Activated CD4-positive, alpha-beta T cell treated with anti-CD3 and anti-CD28 coated beads, Interleukin-2, amount 10 ng/mL, durations not matched to agents 7 days and 5 days (primary cell): ENCODE measurements at places on chromosomes 2 and 18. TPM values are rescaled to one million over a fixed set of nuclear protein-coding genes. Genes with fewer than 3 reads are reported as not detected.

DNA sequence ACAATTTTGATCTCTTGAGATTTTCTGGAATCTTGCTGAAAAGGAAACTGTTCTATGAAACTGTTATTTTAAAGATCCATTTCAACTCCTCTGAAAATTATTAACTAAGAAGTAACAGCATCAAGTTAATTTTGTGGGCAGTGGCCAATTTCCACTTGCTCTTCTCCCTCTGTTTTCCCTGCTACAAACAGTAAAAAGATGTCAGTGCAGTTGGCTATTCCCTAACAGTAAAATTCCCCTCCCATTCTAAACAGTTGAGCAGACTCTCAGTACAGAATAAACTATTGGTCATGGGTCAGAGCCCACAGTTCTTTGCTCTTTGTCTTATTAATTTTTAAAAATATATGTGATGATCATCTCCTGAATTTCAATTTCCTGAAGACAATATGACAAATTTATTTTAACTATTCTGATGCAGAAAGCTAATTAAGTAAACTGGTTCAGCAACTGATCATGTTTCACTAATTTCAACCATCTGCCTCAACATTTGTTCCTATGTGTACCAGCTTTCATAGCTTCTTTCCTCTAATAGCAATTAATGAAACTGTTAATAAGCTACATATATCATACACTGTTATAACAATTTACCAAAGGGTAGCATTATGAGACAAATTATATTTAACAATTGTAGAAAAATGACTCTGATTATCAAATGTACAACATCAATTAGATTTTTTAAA, 41.1 kb upstream of the GALNT5 start:
- DNase-seq = no peak

DNA sequence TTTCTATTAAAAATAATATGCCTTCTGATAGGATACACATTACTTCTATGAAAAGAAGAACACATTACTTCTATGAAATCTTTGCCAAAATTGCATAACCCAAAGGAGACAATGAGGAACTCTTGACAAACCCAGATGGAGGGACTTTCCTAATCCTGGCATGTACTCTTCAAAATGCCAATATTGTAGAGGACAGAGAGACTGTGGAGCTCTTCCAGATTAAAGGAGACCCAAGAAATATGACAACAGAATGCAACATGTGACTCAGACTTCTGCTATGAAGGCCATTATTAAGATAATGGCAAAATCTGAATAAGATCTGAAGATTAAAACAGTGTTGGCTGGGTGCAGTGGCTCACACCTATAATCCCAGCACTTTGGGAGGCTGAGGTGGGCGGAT, 22.2 kb downstream of the SOWAHC start:
- no peak for DNase-seq

- no peak for DNase-seq
Measured at GRCh38 chr2:168422584-168422983, 33.5 kb upstream of the CERS6 start.

- DNase-seq = no peak
Measured at GRCh38 chr2:61910603-61911002, 5.1 kb downstream of the COMMD1 start.

DNA sequence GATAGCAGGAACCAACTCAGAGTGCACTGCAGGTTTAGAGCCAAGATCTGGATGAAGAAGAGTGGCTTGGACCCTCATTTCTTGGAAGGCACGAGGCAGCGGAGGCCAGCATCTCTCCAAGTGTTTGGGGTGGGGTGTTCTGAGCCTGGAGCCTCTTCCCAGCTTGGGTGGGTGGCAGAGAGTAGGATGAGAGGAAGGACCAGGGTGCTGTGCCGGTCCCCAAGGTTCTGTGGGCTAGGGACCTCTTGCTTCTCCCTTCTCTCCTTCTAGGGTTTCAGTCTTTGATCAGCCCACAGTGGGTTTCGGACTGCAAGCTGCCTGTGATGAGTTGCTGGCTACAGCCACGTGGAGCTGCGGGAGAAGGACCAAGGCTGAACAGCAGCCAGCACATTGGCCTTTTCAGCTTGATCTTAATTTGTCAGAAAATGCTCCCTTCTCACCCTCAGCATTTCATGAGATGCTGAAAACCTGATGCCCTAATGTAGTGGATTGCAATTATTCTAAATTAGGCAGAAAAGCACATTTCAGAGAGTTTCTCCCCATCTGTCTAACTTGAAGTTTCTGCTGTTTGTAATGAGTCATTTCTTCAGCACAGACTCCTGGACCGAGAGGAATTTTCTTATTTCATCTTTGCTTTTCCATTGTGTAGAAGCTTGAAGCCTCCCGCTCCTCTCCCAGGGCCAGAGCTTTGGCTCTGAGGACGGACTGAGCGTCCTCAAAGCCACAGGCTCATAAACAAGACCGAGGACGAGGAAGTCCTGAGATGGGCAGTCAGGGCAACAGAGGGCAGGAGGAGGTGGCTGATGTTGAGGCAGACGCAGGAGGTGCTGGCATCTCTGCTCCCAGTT, 99.1 kb upstream of the HDAC4 start:
- no peak for DNase-seq

DNA sequence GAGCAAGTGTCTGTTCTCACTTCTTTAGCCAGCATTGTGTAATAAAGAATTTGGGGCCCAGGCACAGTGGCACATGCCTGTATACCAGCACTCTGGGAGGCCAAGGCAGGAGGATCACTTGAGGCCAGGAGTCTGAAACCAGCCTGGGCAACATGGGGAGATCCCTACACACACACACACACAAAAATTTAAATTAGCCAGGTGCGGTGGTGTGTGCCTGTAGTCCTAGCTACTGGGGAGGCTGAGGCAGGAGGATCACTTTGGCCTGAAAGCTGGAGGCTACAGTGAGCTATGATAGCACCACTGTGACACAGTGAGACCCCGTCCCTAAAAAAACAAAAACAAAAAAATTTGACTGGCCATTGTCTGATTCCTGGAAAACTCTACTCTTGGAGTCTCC, 8.3 kb downstream of the REV1 start:
- DNase-seq = no peak

GRCh38 chr18:58934356-58934755, 69.7 kb downstream of the ZNF532 start:
- DNase-seq = no peak

DNA sequence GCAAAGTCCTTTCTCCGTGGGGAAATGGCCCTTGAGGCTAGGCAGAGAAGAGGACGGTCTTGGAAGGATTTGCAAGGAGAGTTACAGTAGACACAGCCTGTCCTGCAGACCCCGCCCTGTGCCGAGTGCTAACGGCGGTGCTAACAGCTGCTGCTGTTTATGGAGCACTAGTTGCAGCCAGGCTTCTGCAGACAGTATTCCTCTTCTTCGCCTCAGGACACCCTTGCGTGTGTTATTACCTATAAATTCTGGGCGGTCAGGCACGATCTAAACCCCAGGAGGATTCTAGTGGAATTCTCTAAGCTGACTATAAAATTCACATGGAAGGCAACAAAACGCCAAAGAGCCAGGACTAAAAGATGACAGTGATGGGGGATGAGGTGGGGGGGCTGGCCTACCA, 139.8 kb downstream of the GLI2 start:
- DNase-seq = no peak

DNA sequence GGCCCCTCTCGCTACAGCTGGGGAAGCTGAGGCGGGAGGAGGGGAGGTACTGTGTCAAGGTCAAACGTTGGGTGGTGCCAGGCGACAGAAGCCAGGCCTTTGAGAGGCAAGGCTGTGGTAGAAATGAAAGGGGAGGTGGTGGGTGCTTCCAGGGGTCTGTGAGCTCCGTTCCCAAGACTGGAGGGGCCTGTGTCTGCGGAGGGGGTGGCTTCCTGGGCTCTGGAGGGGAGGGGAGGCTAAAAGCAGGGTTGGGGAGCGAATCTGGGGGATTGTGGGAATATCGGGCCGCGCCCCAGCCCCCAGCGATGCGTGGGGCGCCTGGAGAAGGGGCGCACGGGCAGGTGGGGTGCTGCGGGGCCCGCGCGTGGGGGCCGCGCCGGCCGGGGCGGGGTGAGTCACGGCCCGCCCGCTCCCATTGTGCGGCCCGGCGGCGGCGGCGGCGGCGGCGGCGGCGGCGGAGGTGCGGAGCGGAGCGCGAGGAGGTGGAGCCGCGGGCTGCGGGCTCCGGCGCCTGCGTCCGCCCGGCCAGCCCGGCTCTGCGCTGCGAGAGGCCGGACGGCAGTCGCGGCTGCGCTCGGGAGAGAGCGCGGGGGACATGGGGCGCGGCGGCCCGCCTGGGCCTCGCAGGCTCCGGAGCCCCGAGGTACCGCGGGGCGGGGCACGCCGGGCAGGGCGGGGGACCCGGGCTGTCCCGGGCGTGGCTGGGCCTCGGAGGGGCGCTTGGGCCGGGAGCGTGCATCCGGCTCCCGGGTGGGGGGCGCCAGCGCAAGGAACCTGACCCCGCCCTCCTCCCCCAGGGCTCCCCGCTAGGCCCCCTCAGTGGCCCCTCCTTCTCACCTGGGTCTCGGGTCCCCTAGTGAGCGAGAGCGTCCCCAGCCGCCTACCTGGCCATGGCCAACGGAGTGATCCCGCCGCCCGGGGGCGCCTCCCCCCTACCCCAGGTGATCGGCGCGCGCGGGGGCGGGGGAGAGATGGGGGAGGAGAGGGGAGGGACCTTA, at the start of gene SLC4A3:
SLC4A3 (plus strand) TSS at position 528 of the 998 bp plus-strand sequence; CDS start at position 891, 363 bp downstream.
- no peak for DNase-seq

The CCDC68 gene
- total RNA-seq = not detected

The TNFAIP6 gene
- total RNA-seq = not detected

DNA sequence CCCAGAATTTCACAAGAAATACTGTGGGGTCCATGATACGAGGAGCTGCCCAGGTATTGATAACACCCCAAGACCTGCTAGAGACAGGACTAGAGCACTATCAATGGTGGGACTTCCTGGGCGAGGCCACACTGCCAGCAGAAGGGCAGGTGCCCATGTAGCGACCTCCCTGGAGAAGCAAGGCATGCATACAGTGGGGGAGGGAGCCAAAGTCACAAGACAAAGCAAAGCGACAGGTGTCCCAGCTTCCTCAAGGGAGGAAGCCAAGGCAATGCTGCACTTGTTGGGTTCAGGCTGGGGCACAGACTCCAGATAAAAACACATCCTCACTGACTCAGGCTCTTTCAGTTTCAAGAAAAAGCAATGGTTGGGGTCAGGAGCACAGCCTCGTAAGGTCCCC, 7.5 kb downstream of the CD207 start:
- no peak for DNase-seq

GRCh38 chr2:171109571-171109970, 51.1 kb downstream of the TLK1 start:
- no peak for DNase-seq

DNA sequence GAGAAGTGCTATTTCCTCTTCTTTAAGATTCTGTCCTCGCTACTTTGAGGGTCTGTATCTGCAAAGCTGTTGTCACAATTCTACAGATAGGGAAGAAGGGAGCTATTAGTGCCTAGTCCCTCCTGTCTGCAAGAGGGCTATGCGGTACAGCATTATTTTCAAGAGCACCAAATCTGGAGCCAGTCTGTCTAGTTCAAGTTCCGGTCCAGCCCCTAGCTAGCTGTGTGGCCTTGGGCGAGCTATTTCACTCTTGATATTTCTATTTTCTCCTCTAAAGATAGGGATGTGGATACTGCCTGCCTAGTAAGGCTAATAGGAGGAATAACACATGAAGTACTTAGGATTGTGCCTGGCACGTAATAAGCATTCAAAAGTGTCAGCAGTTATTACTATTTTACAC, 272.4 kb downstream of the KCNE4 start:
- no peak for DNase-seq

- no peak for DNase-seq
Measured at GRCh38 chr2:191869781-191870180, 22.9 kb upstream of the CAVIN2 start.

DNA sequence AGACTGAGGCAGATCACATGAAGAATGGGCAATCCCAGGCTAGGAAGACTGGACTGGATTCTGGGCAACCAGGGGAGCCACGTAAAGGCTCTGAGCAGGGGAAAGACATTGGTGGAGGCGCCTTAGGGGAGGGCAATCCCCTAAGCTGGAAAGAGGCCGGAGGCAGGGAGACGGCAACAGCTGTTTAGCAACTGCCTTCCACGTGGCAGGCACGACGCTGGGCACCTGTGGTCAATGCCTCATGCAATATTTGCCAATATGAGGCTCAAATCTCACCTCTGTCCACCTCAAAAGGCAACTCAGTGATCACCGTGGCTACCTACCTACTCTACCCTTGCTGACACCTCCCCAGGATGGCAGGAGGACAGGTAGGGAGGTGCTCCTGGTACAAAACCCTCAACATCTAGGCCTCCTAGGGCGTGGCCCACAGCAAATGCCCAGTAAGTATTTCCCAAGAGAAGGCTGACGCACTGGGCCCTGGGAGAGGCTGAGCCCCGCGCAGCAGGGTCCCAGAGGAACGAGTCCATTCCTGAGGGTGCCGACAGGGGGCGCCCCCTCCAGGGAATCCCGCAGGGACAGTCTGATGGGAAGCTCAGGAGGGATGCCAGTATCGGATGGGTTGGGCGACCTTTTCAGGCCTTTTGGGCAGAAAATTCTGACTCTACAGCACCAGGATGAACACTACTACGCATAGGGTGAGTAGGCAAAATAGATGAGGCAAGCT, 8.9 kb downstream of the BOLA3 start:
- no peak for DNase-seq

- DNase-seq = no peak
Measured at GRCh38 chr2:156455361-156455975, 19.3 kb downstream of the GPD2 start.

DNA sequence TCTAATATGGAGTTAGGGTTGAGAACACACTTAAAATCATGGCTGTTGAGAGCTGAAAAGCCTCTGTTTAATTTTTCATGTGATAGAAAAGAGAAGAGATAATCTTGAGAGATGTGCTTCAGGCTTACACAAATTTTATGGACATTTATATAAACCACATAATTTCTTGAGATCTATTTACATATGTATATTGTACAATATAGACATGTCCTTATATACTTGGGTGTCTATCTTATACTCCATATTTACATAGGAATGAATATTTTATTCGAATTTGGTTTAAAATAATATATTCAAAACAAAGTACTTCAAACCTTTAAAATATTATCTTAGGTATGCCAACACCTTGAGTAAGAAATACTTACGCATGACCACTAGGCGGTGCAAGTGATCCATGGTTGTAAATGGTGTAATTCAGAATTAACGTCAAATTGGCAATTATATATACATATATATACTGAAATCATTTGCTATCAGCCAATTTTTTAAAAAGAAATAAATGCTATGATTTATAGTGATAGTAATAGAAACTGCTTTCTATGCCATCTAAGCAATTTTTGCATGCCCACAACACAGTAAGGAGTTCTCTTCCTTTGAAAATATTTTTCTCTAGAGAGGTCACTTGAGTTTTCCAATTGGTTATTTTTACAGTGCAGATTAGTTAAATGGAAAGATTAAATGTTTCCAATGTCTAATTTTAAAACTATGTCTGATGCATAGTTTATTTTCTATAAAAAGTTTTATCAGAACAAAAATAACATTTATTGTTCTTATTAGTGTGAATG, 37.6 kb upstream of the SPAG16 start:
- DNase-seq = peak; percentile 75
